ENCODE measurements at places on chromosomes 6 and 20.
A peak's percentile ranks its signal among the peaks of the same experiment; 100 is the strongest.

DNA sequence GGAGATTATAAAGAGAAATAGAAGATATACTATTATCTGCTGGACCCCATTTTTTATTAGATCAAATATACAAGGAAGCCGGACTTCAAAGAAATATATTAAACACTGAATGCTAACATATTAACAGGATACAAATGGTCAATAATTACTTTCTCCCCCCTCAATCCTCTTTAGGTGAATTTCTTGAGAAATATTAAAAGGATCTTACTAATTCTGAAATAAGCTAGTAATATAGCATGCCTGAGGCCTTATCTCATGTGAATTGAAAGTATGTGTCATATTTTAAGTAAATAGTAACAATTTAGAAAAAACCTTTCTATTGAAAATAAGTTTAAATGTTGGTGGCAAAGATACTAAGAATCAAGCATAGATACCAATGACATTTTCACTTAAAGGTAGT, 954.7 kb upstream of the MAN1A1 start:
- no peak overlapping the region for H3K4me3 ChIP-seq
- H3K27ac ChIP-seq, result no peak overlapping the region
- H3K36me3 ChIP-seq, result no peaks in the 10 kb centered on the region

DNA sequence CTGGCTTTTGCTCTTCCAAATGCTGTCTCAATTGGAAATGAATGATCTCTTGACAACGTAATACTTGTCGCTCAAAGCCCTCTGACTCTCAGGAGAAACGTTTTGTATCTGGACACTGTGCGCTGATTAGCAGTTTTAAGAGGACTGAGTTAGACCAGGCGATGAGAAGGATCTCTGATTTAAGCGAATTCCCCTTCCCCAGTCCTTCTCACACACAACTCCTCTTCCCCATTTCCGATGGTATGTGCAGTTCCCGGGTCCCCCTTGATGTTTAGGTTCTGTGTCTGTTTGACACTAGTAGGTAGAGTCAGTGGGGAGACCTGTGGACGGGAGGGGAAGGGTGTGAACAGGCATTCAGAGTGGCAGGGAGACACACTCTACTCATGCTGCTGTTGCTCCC, 2.5 kb downstream of the ZDHHC14 start:
- DNase-seq, result no peak
- H3K27ac ChIP-seq, result peak overlapping the region; percentile 5
- H3K27me3 ChIP-seq, result peaks cover 3% of the 10 kb centered on the region
- peak overlapping the region; percentile 91 for H3K4me3 ChIP-seq

- H3K4me3 ChIP-seq, result no peak overlapping the region
- H3K36me3 ChIP-seq, result peaks cover 56% of the 10 kb centered on the region
- no peak for DNase-seq
- H3K4me1 ChIP-seq, result peaks cover 10% of the 10 kb centered on the region
- H3K27me3 ChIP-seq, result no peaks in the 10 kb centered on the region
- H3K27ac ChIP-seq, result no peak overlapping the region
These were observed 58.2 kb downstream of the CSE1L start for GRCh38 chr20:49104365-49104648.

DNA sequence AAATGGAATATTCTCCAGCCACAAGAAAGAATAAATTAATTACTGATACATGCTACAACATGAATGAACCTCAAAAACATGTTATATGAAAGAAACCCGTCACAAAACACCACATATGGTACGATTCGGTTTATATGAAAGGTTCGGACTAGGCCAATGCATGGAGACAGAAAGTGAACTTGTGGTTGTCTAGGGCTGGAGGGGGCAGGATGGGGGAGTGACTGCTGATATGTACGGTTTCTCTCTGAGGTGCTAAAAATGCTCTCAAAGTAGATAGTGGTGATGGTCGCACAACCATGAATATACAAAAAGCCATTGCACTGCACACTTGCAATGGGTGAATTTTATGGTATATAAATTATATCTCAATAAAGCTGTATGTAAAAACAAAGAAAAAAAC, 18.3 kb downstream of the AGPAT4 start:
- no peak for DNase-seq
- H3K27ac ChIP-seq, result no peak overlapping the region

DNA sequence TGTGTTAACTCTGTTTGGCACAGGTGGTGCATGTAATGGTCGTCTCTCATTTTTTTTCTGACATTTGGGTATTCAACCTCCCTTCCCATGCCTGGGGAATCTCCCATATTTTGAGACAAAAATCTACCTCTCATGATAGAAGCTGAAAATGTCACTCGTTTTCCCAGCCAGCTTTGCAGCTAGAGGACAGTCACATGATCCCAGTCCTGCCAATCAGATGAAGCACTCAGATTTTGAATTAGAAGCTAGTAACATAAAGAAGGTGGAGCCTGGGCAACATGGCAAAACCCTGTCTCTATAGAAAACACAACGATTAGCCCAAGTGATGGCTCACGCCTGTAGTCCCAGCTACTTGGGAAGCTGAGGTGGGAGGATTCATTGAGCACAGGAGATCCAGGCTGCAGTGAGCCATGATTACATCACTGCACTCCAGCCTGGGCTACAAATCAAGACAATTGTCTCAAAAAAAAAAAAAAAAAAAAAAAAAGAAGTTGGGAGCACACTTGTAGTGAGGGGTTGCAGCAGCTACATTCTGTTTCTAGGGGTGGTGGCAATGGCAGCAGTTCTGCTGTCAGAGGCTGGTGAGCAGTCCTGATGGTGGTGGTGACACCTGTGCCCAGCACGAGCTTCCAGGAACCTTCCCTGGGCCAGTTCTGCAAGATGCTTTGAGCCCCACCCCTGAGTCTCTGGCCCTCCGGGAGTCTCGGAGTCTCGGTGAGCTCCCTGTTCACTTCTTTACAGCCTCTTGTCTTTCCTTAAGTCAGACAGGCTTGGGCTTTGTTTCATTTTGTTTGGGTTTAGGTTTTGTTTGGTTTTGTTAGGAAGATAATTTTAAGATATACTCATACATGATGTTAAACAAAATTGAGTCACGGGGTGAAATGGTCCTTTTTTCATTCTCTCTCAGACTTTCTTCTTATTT, 94.1 kb upstream of the KCNG1 start:
- no peak overlapping the region for H3K27ac ChIP-seq
- no peaks in the 10 kb centered on the region for H3K36me3 ChIP-seq
- no peaks in the 10 kb centered on the region for H3K4me1 ChIP-seq
- DNase-seq, result no peak
- no peak overlapping the region for H3K4me3 ChIP-seq
- peaks cover 20% of the 10 kb centered on the region for H3K27me3 ChIP-seq

DNA sequence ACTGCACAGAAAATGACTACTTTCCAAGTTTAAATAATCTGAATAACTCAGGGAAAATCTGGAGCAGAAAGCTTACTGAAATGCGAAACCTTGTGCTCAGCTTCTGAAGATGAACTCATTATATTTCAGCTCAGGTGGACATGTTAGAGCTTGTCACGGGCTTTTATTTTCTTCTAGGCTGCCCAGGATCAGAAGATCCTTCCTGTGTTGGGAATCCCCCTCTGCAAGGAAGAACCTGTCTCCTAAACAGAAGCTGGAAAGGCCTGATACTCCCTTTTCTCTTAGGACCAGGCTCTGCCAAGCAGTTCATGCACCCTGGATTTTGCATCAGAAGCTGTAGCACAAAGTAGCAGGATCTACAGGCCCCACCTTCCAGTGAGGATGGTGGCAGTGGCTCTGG, 5.1 kb upstream of the SLC2A12 start:
- no peak for DNase-seq
- peaks cover 2% of the 10 kb centered on the region for H3K4me1 ChIP-seq
- H3K4me3 ChIP-seq, result no peak overlapping the region
- no peak overlapping the region for H3K27ac ChIP-seq
- no peaks in the 10 kb centered on the region for H3K36me3 ChIP-seq
- peaks cover 11% of the 10 kb centered on the region for H3K27me3 ChIP-seq

DNA sequence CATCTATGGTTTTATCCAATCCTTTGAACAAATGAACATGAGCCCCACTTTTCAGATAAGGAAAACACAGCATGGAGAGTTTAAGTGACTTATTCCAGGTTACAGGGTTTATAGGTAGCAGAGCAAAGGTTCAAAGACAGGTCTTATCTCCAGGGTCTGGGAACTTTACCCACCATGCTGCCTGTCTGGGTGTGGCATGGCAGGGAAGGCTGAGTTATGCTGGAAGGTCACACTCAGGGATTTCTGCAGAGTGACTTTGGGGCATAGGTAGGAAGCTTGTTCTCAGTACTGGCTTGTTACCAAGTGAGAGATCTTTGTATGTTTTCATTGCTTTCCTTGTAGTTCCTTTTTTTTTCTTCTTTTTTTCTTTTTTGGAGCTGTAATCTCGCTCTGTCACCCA, 1.8 kb downstream of the ZNF831 start:
- peak; percentile 74 for DNase-seq
- H3K36me3 ChIP-seq, result peaks cover 14% of the 10 kb centered on the region
- H3K4me3 ChIP-seq, result peak overlapping the region; percentile 87
- H3K4me1 ChIP-seq, result peaks cover 73% of the 10 kb centered on the region
- H3K27me3 ChIP-seq, result no peaks in the 10 kb centered on the region
- peak overlapping the region; percentile 88 for H3K27ac ChIP-seq

DNA sequence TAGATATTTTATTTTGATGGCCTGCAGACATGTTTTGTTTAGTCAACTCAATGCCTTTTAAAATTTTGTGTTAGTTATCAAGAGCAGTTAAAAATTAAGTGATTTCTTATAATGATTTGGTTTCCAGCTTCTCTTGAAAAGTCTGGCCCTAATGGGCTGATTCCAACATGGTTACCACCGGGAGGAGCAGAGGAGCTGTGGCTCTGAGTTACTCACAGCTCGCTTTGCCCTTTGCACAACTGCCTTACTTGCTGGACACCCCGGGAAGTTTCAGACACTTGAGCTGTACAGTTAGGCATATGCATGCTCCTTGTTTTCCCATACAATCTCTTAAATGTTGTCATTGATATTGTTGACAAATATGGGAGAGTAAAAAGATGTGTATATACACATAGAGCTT, 173.1 kb upstream of the MMS22L start:
- no peaks in the 10 kb centered on the region for H3K4me1 ChIP-seq
- no peaks in the 10 kb centered on the region for H3K27me3 ChIP-seq
- H3K4me3 ChIP-seq, result no peak overlapping the region
- DNase-seq, result no peak

- H3K27me3 ChIP-seq, result peaks cover 52% of the 10 kb centered on the region
- peaks cover 3% of the 10 kb centered on the region for H3K4me1 ChIP-seq
- no peak overlapping the region for H3K27ac ChIP-seq
- H3K4me3 ChIP-seq, result no peak overlapping the region
These were observed 60.6 kb upstream of the RREB1 start for GRCh38 chr6:7047128-7047527.

DNA sequence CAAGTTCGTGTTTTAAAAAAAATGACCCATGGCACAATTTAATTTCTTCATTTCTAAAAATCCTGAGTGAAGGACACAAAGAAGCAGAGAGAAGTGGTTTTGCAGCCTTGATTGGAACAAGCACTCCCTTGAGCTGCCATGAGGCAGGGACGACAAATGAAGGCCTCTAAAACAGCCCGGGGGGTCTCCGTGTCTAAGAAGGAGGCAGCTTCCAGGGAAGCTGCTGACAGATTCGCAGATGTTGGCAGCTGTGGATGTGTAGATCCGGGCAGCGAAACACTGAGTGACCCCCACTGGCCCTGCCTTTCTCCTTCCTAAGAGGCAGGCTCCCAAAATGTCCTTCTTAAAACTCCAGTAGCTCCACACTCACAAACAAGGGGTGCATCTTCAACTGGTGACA, 9.6 kb upstream of the LBP start:
- H3K27me3 ChIP-seq, result peaks cover 7% of the 10 kb centered on the region
- no peaks in the 10 kb centered on the region for H3K36me3 ChIP-seq
- no peak overlapping the region for H3K27ac ChIP-seq
- H3K4me3 ChIP-seq, result no peak overlapping the region

DNA sequence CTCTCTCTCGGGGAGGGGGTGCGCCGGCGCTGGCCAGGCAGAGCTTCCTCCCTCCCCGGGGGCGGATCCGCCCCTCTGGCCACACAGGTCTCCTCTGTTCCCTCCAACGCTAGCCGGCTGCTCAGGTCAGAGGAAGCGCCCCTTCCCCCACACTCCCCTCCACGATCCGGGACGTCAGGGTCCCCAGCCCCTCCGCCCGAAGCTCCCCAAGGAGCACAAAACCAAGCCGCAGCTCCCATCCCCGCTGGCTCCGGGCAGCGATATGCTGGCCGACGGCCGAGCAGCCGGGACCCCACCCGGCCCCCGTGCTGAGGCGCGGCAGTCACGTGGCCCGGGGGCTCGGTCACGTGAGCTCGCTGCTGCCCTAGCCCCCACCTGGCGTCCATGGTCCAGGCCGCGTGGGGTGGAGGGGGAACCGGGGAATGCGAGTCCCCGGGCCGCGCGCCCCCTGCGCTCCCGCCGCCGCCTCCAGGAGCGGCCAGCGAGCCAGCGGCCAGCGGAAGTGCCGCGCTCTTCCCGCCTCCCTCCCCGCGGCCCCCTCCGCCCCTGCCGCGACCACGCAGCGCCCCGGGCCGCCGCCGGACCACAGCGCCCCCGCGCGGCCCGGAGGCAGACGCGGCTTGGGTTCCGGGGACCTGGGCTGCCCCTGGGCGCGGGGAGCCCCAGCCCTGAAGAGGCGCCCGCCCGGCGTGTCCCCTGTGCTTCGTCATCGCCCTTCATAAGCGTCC, at the start of gene SLC35B2:
Gene SLC35B2, minus strand, starts transcription at position 504 of the 728 bp plus-strand sequence. Its CDS starts 118 bp downstream, at position 386.
- peak within 1 kb of the TSS; percentile 94 for H3K27ac ChIP-seq
- peaks cover 76% of the 10 kb centered on the region for H3K36me3 ChIP-seq
- peak; percentile 93 for DNase-seq
- H3K4me3 ChIP-seq, result peak within 1 kb of the TSS; percentile 94
- no peaks in the 10 kb centered on the region for H3K27me3 ChIP-seq

DNA sequence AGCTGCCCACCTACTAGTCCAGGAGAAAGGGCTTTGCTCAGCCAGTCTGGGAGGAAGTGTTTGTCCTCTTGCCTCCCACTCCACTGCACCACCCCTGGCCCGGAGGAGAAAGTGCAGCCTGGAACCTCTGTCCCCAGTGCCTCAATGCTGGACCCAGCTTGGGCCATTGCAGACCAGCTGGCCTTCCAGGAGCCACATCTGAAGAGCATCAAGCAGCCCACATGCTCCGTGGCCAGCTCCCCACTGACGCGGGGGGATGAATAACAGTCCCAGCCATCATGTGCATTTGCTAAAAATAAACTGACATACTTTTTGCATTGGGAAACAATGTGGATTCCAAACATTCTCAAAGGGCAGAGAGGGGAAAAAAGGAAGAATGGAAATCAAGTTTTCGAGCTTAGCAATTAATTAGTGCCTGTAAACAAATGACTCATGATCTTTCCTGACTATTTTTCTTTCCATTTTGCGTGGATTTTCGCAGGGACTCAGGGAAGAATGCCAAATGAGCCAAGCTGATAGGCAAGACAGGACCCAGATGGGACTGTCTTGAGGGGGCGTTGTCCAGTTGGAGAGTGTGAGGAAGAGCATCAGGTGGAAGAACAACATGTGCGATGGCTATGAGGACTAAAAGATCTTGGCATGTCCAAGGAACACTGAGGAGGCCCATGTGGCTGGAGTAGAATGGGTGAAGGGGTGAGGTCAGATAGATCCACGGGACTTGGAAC, 34.1 kb downstream of the CEBPB start:
- H3K27ac ChIP-seq, result peak overlapping the region; percentile 30
- H3K4me3 ChIP-seq, result no peak overlapping the region
- no peaks in the 10 kb centered on the region for H3K36me3 ChIP-seq
- peaks cover 29% of the 10 kb centered on the region for H3K4me1 ChIP-seq

All from activated CD4-positive, alpha-beta T cell treated with anti-CD3 and anti-CD28 coated beads, Interleukin-2, amount 10 ng/mL, durations not matched to agents 24 days and 14 days (primary cell).